ENCODE measurements at places on chromosomes 7 and 10. TPM values are rescaled to one million over a fixed set of nuclear protein-coding genes. Genes with fewer than 3 reads are reported as not detected.

The CASP2 gene
- 8.4 TPM for total RNA-seq

The IGF2BP3 gene
- 0.78 TPM for total RNA-seq

The KEL gene
- total RNA-seq, result 0.28 TPM

The HK1 gene
- 6.8 TPM for total RNA-seq

The ASL gene
- total RNA-seq, result 386 TPM

DNA sequence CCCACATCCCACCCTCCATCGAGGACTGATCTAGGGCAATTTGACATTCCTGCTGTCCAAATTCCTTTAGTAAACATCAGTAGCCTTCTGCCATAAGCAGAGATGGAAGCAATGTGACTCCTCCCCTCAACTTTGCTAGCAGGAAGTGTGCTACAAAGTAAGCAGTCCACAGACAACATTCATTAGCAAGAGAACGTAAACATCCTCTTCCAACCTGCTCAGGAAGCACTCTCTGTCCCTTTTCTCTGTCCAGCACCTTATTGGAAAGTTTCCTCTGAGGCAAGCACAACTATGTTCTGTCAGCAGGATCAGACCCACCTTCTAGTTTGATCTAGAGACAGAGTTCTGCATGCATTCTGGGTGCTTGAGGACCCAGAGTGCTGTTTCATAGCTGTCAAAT is 48.1 kb upstream of the LRGUK start:
- no peak for DNase-seq

DNA sequence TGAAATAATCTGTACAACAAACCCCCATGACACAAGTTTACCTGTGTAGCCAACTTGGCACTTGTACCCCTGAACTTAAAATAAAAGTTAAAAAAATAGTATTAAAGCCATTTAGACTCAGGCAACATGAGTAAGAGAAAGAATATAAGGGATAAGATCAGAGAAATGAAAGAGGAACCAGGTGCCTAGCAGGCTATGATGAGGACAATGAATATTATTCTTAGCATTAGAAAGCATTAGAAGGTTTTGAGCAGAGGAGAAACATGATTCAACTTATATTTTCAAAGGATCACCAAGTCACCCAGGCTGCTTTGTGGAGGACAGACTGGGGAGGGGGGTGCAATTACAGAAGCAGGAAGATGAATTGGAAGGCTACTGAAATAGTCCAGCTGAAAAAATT is 48.1 kb upstream of the TES start:
- no peak for DNase-seq

DNA sequence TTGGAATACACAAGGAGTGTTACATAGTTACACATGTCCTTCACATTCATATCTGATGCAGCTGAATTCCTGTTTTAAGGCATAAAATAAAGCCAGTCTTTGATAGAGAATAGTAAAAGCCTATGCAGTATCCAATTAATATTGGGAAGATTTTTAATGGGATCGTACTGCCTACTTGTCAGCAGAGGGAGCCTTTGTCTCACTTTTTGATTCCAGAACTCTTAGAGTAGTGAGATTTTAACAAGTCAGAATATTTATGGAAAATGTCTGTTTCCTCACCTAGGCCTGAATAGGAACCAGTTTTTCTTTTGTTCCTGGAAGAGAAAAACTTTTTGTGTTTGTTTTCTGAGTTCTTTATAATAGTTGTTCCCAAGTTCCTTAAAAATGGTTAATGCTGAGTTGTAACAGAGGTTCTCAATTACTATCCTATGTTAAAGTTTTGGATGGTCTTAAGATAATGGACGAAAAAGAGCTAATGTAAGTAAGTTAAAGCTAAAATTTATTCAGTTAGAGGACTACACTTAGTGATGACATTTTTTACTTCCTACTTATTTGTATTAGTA is 114.0 kb downstream of the BBS9 start:
- DNase-seq, result no peak

GRCh38 chr10:76401006-76401405 is 969.6 kb downstream of the LRMDA start:
- no peak for DNase-seq

DNA sequence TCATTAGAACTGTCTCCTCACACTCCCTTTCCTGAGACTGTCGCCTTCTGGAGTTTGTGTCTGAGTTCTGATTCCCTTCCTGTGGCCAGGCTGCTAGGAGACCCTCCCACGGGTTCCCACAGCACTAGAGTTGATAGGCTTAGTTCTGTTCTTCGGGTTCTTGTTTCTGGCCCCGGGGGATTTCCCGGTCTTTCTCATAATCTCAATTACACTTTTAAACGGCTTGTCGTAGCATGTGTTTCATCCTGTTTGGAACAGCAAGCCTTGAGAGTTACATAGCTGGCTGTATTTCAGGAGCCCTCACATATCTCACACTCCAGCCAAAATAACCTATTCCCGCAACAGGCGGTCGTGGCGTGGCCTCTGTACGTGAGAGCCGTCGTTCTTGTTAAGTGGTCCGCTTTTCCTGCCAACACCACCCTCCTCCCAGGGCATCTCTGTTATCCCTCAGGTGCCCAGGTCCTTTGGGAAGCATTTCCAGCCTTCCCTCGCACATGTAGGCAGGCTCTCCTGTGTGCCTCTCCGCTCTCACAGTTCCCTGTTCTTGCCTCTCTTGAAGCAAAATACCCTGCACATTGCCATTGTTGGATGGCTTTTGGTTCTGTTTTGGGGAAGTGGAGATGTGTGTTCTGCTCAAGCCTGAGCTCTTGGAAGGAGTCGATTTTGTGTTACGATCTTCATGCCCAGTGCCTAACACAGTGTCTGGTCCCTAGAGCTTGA is 46.0 kb downstream of the CDC123 start:
- DNase-seq, result no peak

DNA sequence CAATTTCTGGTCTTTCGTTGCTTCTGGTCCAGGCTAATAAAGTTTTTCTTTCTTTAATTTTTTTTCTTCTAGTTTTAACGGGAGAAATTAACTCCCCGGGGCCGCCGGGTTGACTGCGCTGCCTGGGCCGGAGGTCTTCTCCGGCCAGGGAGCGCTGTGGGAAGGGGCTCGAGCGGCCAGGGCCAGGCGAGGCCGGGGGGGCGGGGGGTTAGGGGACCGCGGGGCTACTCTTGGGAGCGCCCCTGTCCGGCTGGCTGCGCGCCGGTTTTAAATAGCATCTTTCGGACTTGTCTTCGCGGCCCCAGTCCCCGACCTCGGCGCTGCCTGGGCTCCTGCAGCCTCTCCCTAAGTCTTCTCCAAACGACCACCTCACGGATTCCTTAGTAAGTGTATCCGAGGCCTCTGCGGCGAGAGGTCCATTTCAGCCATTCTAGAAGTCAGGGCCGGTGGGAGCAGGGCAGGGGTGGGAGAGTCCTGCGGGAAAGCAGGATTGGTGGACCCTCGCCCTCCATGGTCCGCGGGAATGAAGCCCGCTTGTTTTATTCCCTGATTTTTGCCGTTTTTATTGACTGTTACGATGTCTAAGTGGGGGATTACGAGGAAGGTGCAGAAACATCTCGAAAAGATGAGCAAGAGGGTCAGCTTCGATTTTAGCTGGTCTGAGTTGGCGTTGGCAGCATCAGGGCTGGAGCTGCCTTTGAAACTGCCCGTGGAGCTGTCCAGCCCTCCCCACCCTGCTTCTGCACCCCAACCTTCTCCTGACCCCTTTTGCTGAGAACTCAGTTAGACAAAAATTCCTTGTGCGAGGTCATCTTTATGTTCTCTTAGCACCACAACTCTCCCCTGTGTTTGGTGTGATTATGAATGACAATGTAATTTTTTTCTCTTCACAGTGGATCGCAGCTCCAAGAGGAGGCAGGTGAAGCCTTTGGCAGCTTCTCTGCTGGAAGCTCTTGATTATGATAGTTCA is 555 bp downstream of the PHF14 start:
- DNase-seq, result peak; percentile 55

DNA sequence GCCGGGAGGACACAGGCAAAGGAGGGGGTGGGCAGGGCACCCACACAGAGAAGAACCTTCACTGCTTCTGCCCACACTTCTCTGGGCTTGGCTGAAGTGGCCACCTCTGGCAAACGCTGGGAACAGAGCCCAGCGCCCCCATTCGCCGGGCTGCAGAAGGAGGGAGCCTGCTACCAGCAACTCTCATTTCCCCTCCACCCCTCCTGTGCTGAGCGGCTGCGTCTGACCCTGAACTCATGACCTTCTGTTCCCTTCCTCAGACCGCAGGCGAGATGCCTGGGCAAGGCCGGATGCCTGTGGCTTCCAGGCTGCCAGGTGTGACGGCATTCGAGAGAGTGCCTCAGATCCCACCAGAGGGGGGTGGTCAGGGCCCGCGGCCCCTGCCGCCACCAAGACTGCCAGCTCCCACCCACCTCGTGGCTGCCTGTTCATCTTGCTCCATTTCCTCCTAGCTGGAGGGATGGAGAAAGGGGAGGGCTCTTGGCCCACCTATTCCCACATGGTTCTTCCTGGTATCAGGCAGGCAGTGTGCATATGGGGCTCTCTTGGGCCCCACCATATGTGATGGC is 19.8 kb downstream of the DNAJB12 start:
- DNase-seq, result peak; percentile 91

GRCh38 chr10:34576797-34577196 is 238.3 kb downstream of the PARD3 start:
- no peak for DNase-seq

GRCh38 chr10:13784067-13784466 is 197.3 kb downstream of the PRPF18 start:
- no peak for DNase-seq

- DNase-seq, result no peak
These were observed 43.6 kb downstream of the GUSB start for GRCh38 chr7:65938336-65938895.
